ENCODE measurements at places on chromosomes 11 and 22. TPM values are rescaled to one million over a fixed set of nuclear protein-coding genes. Genes with fewer than 3 reads are reported as not detected.

The CLTCL1 gene
- 0.29 TPM for total RNA-seq

The APOBEC3A gene
- not detected for total RNA-seq

The SYT7 gene
- total RNA-seq: not detected

DNA sequence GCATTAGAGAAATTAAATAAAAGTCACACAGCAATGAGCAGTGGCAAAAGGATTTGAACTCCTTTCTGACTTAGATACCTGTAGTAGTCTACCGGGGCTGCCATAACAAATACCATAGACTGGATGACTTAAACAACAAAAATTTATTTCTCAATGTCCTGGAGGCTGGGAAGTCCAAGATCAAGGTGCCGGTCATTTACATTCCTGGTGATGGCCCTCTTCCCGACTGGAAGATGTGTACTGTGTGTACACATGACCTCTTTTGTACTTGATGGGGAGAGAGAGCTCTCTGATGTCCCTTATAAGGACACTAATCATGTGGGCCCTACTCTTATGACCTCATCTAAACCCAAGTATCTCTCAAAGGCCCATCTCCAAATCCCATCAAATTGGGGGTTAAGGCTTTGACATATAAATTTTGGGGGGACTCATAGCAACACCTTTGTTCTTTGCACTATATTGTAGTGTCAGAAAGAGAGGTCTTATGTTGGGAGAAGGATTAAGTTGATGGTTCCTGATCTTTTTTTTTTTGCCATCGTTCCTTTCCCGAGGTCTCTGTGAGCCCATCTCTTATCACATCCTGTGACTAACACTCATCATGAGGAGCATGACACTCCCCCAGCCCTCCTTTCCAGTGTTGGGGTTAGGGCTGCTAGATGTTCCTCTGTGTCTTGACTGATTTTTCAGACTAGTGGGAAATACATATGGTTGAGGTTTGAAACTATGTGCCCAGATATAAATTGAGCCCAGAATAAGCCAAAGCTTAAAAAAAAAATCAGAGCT, 104.3 kb downstream of the TRAF6 start:
- DNase-seq: no peak
- H3K36me3 ChIP-seq: peaks cover 4% of the 10 kb centered on the region
- H3K4me3 ChIP-seq: no peak overlapping the region

- no peaks in the 10 kb centered on the region for H3K4me1 ChIP-seq
- H3K4me3 ChIP-seq: no peak overlapping the region
- H3K36me3 ChIP-seq: no peaks in the 10 kb centered on the region
- H3K27me3 ChIP-seq: no peaks in the 10 kb centered on the region
- H3K27ac ChIP-seq: no peak overlapping the region
Observed at GRCh38 chr11:130475426-130476053, 27.1 kb downstream of the ADAMTS15 start.

DNA sequence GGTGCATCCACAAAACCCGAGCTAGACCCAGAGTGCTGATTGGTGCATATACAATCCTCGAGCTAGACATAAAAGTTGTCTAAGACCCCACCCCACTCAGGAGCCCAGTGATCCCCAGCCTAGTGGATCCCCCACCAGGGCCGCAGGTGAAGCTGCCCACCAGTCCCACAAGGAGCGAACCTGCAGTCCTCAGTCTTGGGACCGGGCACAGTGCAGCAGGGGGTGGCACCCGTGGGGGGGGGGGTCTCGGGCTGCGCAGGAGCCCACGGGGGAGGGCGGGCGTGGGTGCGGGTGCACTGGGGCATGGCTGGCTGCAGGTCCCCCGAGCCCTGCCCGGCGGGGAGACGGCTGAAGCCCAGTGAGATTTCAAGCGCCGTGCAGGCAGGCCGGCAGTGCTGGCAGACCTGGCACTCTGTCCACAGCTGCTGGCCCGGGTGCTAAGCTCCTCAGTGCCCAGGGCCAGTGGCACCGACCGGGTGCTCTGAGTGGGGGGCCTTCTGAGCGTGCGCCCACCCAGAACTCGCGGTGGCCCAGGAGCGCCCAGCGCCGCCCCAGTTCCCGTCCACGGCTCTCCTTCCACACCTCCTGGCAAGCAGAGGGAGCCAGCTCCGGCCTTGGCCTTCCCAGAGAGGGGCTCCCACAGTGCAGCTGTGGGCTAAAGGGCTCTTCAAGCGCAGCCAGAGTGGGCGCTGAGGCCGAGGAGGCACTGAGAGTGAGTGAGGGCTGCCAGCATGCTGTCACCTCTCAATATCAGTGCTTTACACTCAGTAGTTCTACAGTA, 989.1 kb downstream of the FAM181B start:
- H3K4me3 ChIP-seq: no peak overlapping the region
- H3K36me3 ChIP-seq: no peaks in the 10 kb centered on the region
- H3K27ac ChIP-seq: no peak overlapping the region
- DNase-seq: no peak
- peaks cover 7% of the 10 kb centered on the region for H3K4me1 ChIP-seq

GRCh38 chr11:65003282-65003681, 6.5 kb upstream of the BATF2 start:
- H3K4me3 ChIP-seq: no peak overlapping the region
- H3K4me1 ChIP-seq: peaks cover 7% of the 10 kb centered on the region
- no peaks in the 10 kb centered on the region for H3K36me3 ChIP-seq
- no peaks in the 10 kb centered on the region for H3K27me3 ChIP-seq

DNA sequence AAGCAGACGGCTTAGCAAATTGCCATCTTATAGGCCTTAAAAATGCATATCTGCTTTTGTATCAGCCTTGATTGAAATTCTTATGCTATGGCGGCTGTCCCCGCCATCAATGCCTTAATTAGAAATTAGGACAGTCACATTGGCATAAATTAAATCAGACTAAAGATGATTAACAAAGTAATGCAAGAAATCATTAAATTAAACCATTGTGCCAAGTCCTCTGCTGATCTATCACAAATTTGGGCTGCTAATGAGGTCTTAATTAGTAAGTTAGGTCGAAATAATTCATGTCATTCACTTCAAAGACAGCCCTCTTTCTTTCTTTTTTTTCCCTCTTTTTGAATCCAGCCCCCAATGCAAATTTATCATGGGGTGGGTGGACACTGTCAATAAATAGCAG, 159.3 kb downstream of the MIAT start:
- H3K4me3 ChIP-seq: no peak overlapping the region
- H3K27me3 ChIP-seq: no peaks in the 10 kb centered on the region
- H3K36me3 ChIP-seq: peaks cover 18% of the 10 kb centered on the region
- no peak for DNase-seq

- H3K27me3 ChIP-seq: no peaks in the 10 kb centered on the region
- no peaks in the 10 kb centered on the region for H3K4me1 ChIP-seq
- no peak for DNase-seq
- H3K36me3 ChIP-seq: no peaks in the 10 kb centered on the region
- H3K27ac ChIP-seq: no peak overlapping the region
Observed at GRCh38 chr22:45529971-45530575, 27.4 kb downstream of the FBLN1 start.

- no peak overlapping the region for H3K27ac ChIP-seq
- H3K4me3 ChIP-seq: no peak overlapping the region
- H3K27me3 ChIP-seq: no peaks in the 10 kb centered on the region
Observed at GRCh38 chr11:12077535-12078280, 32.7 kb upstream of the MICAL2 start.

All from activated naive CD8-positive, alpha-beta T cell treated with anti-CD3 and anti-CD28 coated beads for 36 hours (primary cell).